NCI-H1417 treated with DMSO at 0.1 percent for 48 hours (cell line): ENCODE measurements at places on chromosomes 3 and 15.

DNA sequence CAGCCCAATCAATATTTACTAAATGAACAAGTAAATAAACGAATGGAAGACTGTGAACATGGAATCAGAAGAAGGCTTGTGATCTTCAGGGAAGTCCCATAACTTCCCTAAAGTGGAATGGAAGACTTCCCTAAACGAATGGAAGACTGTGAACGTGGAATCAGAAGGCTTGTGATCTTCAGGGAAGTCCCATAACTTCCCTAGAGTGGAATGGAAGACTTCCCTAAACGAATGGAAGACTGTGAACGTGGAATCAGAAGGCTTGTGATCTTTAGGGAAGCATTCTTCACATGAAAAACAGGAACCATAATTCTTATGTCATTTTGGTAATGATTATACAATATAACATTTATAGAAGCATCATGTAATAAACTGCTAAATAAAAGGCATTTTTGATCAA lies 38.8 kb downstream of the EOGT start:
- DNase-seq: no peak

- no peak for DNase-seq
Measured at GRCh38 chr3:32337505-32337904, 54.1 kb upstream of the CMTM7 start.

- no peak for DNase-seq
Measured at GRCh38 chr3:114299941-114300624, 6.3 kb downstream of the TIGIT start.

GRCh38 chr3:72265256-72266015 lies 480.5 kb upstream of the PROK2 start:
- no peak for DNase-seq

DNA sequence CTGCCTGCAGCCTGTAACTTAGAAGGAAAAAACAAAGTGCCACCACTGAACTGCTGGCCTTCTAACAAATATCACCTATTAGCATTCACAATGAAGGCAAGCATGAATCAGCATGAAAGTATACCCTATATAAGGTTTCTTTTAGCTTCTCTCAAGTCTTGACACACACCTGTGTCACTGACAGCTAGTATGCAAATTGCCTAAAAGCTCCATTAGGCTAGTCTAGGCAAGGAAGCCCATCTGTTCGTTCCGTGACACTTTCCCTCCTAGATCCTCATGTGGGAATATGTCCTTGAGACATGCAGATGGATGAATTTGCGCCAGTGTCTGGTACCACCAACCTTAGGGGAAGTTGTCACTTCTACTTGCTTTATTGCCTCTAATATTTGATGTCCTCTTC lies 129.3 kb downstream of the RBMS3 start:
- DNase-seq: no peak

DNA sequence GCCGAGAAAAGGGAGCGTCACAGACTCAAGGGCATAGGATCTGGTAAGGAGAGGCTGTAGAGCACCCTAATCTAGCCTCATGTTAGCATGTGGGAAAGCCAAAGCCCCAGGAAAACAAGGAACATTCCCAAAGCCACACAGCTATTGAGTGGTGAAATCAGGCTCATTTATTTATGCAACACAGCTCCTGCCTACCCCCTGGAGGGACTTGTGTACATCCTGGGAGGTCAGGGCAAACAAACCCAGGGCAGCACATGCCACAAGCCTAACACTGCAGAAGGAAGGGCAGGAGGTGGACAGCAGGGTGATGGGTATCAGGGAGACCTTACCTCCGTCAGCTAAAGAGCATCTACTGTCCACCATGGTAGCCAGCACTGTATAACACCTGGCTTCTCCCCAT lies 283.5 kb downstream of the RPLP1 start:
- no peak for DNase-seq

- DNase-seq: no peak
Measured at GRCh38 chr3:154050766-154051165, 70.4 kb upstream of the ARHGEF26 start.

GRCh38 chr3:10417847-10418246 lies 87.5 kb downstream of the ATP2B2 start:
- DNase-seq: no peak

- DNase-seq: no peak
Measured at GRCh38 chr15:69749797-69750196, 297.2 kb downstream of the RPLP1 start.

DNA sequence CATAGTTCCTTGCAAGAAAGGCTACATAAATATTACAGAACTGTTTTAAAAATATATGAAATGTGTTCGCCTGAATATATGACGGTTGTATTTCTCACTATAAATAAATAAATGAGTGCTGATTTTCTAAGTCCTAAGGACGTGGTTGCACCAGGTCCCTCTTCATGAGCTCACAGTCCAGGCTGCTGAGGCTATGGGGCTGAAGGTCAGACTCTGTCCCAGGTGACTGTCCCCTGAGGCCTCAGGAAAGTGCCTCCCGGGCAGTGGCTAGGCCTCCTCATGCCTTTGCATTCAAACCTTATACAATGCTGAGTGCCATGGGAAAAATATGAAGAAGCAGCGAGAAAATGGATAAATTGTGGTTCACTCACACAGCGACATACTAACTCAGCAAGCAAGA lies 43.5 kb upstream of the SSR3 start:
- DNase-seq: no peak

DNA sequence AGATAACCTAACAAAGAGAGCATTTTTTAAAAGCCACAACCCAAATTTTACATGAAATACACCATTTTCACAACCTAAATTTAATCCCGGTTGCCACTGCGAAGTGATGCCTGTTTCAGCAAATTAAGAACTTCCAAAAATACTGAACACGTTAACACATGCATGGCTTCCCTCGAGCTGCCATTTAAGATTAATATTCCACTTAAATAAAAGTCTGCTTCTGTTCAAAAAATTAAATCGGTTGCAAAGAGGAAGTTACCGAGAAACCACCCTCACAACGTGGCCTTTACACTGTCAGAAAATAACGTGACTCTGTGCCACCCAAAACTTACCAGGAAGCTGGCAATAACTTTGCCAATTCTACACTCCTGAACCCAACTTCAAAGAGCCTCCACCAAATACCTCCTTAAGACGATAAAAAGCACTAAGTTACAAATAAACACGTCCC lies 1.2 kb downstream of the TBL1XR1 start:
- DNase-seq: no peak

DNA sequence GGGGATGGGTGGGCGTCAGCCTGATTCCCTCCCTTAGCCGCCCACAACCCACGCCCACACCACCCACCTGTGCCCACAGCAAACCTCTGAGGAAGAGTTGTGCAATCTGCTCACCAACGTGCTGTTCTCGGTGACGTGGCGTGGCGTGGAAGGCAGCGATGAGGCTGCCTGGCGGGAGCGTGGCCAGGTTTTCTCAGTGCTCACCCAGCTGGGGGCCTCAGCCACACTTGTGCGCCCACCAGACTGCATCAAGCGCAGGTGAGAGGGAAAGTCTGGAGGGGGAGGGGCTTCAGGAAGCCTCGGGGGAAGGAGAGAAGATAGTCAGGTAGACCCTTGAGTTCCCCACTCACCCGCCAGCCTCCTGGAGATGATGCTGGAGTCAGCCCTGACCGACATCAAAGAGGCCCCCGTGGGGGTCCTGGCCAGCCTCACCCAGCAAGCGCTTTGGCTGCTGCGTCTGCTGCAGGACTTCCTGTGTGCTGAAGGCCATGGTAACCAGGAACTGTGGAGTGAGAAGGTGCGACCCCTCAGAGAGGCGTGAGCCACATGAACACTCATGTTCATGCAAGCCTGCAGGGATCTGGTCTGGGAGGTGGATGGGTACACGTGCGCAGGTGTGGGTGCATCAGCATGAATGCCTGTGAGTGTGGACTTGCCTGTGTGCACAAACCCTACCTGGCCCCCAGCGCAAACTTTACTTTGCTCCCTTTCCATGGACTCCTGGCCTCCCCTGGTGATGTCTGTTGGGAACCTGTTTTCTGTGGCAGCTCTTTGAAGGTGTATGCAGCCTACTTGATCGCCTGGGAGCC lies 21.7 kb downstream of the NBEAL2 start:
- no peak for DNase-seq

DNA sequence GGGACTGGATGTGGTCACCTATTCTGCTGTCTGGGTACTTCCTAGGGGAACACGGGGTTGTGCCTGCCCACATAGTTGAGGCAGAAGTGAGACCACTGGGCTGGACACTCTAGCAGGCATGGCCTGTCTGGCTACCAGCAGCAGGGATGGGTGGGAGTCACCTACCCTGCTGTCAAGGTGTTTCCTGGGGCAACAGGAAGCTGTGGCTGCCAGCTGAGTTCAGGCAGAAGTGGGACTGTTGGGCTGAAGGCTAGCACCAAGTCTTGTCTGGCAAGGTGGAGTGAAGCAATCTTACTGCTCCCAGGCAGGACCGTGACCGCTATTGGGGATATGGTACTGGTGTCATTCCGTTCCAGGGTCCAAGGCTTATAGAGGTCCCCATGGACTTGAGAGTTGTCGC lies 20.3 kb upstream of the ZDHHC23 start:
- no peak for DNase-seq

GRCh38 chr3:36944012-36944640 lies 728 bp downstream of the TRANK1 start:
- DNase-seq: no peak

DNA sequence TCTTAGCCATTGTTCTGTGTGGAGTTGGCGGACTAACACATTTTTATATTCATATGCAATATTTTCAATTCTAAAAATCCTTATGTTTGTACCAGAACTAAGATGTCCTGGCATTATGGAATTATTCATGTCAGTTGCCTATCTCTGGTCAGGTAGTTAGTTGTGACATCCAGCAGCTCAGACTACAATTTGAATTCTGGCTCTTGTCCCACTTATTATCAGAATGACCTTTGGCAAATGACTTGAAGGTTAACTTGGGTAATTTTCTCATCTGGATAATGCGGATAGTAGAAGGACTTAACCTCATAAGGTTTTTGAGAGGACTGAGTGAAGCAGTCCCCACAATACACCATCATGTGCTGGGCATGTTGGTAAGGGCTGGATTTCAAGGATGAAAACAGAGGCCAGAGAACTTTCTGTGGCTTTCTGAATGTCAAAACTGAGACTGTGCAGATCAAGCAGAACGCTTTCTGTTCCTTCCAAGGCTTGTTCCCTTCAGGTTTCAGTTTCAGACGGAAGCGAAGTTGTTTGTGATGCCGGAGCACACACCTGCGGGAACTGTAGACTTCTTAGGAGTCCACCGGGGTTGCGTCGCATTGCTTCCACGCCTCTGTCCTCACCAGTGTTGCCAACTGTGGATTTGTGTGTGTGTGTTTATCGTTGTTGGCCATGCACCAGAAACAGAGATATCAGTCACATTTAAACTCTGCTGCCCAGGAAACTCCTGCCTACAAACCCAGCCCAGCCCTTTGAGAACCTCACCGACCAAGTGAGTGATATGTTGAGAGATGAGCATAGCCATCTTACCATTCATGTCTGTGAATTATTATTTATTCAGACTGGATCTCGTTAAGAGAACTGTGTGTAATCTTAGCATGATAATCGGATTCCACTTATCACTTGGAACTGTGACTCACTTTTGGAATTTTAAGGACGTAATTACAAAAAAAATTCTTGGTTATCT lies 76.0 kb downstream of the PTPRG start:
- no peak for DNase-seq

GRCh38 chr3:113079218-113079961 lies 88.6 kb downstream of the GTPBP8 start:
- no peak for DNase-seq

DNA sequence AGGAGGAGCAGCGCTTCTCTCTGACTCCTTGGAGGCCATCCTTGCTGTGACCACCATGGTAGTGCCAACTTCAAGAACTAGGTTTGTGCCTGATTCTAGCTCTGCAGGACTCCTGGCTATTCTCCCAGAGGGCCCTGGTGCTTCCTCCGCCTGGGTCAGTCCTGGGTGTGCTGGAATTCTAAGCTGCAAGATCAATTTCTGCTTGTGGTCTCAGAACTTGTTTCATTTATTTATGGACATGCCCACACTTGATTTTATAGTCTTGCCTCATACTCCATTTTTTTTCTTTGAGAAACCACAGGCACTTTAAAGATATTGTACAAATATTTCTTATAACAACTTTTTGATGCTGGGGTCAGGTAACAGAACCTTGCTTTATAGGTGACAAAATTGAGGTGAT lies 87.6 kb downstream of the PDCD6IP start:
- DNase-seq: no peak

DNA sequence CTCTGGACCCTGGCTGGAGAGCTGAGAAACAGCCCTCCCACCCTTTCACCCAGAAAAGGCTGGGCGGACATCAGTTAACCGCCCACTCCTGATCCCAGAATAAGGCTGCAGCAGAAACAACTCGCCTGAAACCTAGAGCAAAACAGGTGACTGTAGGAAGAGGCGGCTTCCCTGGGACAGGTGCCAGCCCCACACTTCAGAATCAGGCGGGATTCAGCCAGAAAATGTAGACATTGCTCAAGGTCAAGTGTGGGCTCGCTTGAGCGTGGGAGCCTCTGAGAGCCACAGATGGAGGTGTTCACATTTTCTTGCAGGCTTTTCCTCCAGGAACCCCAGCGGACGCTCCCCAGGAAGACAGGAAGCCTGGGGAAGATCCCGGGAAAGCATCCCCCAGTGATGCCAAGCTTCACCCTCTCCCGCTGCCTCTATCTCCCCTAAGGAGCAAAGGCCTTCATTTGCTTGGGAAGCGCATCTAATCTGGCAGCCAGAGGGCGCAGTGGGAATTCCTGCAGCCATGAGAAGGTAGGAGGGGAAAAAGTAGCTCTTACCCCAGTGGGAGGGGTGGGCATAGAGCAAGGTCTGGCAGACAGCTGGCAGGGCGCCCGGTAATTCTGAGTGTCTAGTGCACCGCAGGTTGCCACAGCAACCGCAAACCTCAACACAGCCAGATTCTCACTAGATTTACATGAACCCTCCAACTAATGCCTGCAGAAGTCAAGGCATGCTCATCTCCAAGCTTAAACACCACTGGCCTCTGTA lies 77.7 kb downstream of the OCA2 start:
- DNase-seq: peak; percentile 94

DNA sequence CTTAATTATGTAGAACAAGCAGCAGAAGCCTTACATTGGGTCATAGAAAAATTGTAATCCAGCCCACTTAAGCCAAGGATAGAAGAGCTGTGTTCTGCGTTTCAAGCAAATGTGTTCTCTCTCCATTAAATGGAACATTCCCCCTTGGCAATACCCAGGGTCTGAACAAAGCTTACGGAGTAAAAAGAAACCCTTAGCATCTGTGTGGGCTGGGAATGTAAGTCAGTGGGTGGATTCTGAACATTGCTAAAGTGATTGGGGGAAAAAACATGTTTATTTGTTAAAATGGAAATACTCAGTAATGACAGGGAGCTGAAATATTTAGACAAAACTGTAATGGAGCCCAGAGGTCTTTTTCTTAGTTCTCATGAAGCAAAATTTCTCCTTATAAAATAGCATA lies 147.4 kb downstream of the DUT start:
- no peak for DNase-seq
